ENCODE measurements at places on chromosomes 3 and 15. TPM values are rescaled to one million over a fixed set of nuclear protein-coding genes. Genes with fewer than 3 reads are reported as not detected.
A peak's percentile ranks its signal among the peaks of the same experiment; 100 is the strongest.

DNA sequence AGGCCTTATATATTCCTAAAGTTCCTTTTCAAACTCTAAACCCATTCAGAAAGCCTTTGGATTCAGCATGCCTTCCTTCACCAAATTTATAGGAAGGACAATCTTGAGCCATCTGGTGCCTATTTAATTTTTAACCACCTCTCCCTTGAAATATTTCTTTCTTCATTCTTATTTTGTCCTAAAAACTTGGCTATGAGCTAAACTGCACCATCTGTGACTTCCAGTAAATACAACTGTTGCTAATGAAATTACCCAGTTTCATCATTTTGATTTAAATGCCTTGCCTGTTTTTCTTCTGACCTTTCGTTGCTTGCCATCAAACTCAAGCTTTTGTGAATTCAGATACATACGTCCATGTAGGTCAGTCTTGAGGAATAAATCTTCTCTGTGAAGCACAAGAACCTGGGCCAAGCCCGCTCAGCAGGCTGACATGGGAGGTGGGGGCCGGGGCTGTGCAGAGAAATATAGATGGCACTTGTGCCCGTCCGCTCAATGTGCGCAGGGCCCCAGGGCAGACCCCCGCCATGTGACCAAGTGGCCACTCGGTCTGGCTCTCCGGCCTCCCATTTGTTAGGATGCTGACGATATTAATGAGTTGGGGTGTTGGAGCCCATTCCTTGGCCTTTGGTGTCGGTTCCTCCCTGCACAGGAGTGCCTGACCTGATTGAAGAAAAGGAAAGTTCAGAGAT is 335.9 kb downstream of the VPS13C start:
- no peaks in the 10 kb centered on the region for H3K36me3 ChIP-seq
- H3K4me3 ChIP-seq: no peak overlapping the region
- no peak for DNase-seq
- no peaks in the 10 kb centered on the region for H3K4me1 ChIP-seq
- no peak overlapping the region for H3K27ac ChIP-seq

DNA sequence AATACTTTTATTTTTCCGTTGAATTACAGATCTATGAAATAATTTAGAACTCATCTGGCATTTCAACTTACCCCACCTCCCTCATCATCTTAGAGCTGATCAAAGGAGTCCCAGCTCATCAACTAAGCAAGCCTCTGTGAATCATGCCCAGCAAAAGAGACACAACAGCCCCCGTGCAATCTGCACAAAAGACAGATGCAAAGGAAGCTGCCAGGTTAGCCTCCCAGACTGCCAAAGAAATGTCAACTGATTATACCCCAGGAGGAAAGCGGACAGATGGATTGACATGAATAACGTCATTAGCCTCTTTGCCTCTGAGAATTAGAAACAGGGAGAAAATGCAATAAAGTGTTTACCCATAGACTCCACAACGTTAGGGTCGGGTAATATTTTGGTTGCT is 75.0 kb downstream of the GABRB3 start:
- DNase-seq: no peak
- no peak overlapping the region for H3K27ac ChIP-seq
- no peaks in the 10 kb centered on the region for H3K36me3 ChIP-seq
- H3K27me3 ChIP-seq: no peaks in the 10 kb centered on the region
- H3K4me3 ChIP-seq: no peak overlapping the region
- no peaks in the 10 kb centered on the region for H3K4me1 ChIP-seq

- H3K4me1 ChIP-seq: peaks cover 21% of the 10 kb centered on the region
- no peak overlapping the region for H3K27ac ChIP-seq
- no peak for DNase-seq
- H3K27me3 ChIP-seq: no peaks in the 10 kb centered on the region
Measured at GRCh38 chr3:64681015-64681414, 6.8 kb downstream of the ADAMTS9 start.

- H3K4me1 ChIP-seq: peaks cover 88% of the 10 kb centered on the region
- H3K4me3 ChIP-seq: no peak overlapping the region
- no peaks in the 10 kb centered on the region for H3K27me3 ChIP-seq
- H3K36me3 ChIP-seq: no peaks in the 10 kb centered on the region
- peak overlapping the region; percentile 51 for H3K27ac ChIP-seq
Measured at GRCh38 chr15:98658831-98659699, 10.7 kb downstream of the IGF1R start.

DNA sequence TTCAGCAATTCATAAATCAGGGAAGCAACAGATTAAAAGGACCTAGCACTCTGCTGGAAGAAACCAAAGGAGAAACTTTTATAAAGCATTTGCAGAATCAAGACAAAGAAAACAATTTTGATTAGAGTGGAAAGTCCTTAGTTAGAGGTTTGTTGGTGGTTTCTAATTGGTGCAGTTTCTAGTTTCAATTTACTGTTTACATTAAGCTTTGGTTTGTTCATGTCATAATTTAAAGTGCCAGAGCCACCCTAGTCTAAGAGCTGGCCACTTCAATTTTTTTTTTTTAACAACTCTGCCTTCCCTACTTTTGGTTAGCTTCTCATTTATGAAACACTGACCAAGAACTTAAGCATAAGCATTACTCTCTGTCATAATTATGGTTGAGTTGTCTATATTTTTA is 1428.2 kb upstream of the GBE1 start:
- no peaks in the 10 kb centered on the region for H3K4me1 ChIP-seq
- no peak for DNase-seq
- H3K4me3 ChIP-seq: no peak overlapping the region
- no peak overlapping the region for H3K27ac ChIP-seq

GRCh38 chr3:178255315-178255714 is 280.9 kb upstream of the KCNMB2 start:
- no peaks in the 10 kb centered on the region for H3K27me3 ChIP-seq
- no peak for DNase-seq
- H3K27ac ChIP-seq: no peak overlapping the region

DNA sequence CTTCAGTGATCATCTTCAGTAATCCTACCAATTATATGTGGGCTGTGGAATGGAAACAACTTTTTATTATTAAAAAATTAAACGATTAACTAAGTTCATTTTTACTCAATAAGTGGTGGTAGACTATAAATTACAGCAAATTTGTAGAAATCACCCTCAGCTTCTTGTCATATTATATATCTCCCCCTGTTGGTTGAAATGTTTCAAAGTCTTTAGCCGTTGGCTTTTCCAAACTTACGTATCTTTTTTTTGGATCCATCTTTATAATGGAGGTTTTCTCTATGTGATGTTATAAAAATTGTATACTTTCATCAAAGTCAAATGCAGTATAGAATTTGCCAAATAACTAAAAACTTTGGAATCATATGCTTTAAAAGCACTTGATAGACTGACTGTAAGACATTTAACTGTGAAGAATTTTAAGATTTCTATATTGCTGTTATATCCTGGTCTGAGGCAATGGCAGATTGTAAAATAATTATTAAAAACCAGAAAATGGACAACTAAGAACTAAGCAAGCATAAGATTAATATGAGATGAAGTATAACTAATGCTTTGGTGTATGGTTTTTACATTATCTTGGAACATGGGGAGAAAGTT is 44.7 kb downstream of the ATP11B start:
- H3K4me1 ChIP-seq: no peaks in the 10 kb centered on the region
- DNase-seq: no peak
- no peak overlapping the region for H3K4me3 ChIP-seq
- peaks cover 77% of the 10 kb centered on the region for H3K36me3 ChIP-seq
- no peak overlapping the region for H3K27ac ChIP-seq

DNA sequence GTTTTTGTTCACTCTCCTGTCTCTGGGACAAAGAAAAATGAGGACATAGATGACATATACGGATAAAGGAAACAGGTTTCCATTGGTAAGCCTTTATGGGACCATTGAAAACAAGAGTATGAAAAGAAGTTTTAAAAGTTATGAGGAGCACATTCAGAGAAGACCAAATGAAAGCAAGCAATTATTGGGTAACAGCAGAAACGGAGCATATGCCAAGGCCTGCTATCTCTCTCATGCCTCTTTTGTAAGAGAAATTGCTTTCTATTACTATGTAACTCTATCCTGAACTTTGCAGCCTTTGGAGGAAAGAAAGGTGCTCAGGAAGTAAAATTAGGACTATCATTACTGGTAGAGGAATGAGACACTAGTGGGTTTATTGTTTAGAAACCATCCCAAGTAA is 14.9 kb upstream of the DPH6 start:
- no peak for DNase-seq
- no peak overlapping the region for H3K4me3 ChIP-seq
- no peaks in the 10 kb centered on the region for H3K4me1 ChIP-seq
- no peak overlapping the region for H3K27ac ChIP-seq
- no peaks in the 10 kb centered on the region for H3K36me3 ChIP-seq
- H3K27me3 ChIP-seq: no peaks in the 10 kb centered on the region

- H3K4me1 ChIP-seq: peaks cover 40% of the 10 kb centered on the region
- DNase-seq: no peak
- H3K27me3 ChIP-seq: no peaks in the 10 kb centered on the region
- H3K27ac ChIP-seq: no peak overlapping the region
Measured at GRCh38 chr15:84755736-84756527, 7.5 kb downstream of the ZNF592 start.

- no peak overlapping the region for H3K4me3 ChIP-seq
- peaks cover 76% of the 10 kb centered on the region for H3K4me1 ChIP-seq
- DNase-seq: no peak
- peak overlapping the region; percentile 21 for H3K27ac ChIP-seq
- no peaks in the 10 kb centered on the region for H3K36me3 ChIP-seq
- no peaks in the 10 kb centered on the region for H3K27me3 ChIP-seq
Measured at GRCh38 chr15:67101911-67102598, 36.7 kb downstream of the SMAD3 start.

GRCh38 chr3:152499791-152500385 is 231.2 kb downstream of the MBNL1 start:
- no peaks in the 10 kb centered on the region for H3K4me1 ChIP-seq
- DNase-seq: no peak
- H3K27ac ChIP-seq: no peak overlapping the region
- no peak overlapping the region for H3K4me3 ChIP-seq
- H3K27me3 ChIP-seq: no peaks in the 10 kb centered on the region

DNA sequence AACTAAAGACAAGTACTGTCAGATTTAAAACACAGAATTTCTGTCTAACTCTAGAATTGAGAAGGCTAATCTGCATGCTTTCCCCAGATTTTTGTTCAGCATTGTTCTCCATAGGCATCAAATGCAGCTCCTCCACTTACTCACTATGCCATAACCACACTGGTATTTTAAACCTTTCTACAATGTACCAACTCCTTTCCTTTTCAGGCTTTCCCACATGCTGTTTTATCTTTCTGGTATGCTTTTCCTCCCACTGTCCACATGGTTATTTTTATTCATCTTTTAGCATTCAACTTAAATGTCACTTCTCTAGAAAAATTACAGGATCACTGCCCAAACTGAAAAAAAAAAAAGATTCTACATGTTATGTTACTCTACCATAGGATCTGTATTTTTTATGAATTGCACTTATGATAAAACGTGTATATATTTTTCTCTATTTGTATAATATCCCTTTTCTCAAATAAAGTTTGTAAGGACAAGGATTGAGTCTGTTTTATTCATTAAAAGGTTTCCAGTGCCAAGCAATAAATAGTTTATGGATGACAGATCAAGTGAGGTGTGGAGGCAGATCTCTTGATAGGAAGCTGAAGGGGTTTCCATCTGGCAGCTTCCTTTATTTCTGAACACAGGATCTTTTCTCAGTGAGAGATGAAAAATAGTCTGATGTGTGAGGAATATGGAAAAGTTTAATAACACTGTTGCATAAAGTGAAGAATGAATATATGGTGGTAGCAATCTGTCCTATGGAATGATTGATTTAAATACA is 1064.5 kb downstream of the ZPLD1 start:
- no peak overlapping the region for H3K27ac ChIP-seq
- DNase-seq: no peak
- no peak overlapping the region for H3K4me3 ChIP-seq
- H3K36me3 ChIP-seq: no peaks in the 10 kb centered on the region
- no peaks in the 10 kb centered on the region for H3K27me3 ChIP-seq
- peaks cover 11% of the 10 kb centered on the region for H3K4me1 ChIP-seq

DNA sequence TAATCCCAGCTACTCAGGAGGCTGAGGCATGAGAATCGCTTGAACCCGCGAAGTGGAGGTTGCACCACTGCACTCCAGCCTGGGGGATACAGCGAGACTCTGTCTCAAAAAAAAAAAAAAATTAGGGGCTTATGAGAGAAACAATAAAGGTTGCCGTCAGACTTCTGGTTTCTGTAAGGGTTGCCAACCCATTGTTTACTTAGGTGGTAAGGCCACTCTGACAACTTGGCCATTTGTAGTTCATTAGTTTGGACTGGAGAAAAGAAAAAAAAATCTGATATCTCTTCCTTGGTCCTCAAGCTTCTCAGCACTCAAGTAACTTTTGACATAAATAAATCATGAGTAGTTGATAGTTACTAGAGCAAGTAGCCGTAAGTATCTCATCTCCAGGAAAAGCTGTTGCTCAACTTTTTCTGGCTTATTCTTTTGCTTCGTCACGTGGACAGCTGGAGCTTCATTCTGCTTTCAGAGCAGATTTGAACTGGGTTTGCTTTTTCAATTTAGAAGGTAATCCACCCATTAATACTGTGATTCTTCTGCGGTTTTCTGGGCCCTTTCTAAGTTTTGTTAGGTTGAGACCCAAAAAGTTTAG is 9.4 kb downstream of the SNX1 start:
- no peaks in the 10 kb centered on the region for H3K27me3 ChIP-seq
- no peak overlapping the region for H3K4me3 ChIP-seq
- DNase-seq: peak; percentile 70
- no peaks in the 10 kb centered on the region for H3K36me3 ChIP-seq
- peak overlapping the region; percentile 60 for H3K27ac ChIP-seq

DNA sequence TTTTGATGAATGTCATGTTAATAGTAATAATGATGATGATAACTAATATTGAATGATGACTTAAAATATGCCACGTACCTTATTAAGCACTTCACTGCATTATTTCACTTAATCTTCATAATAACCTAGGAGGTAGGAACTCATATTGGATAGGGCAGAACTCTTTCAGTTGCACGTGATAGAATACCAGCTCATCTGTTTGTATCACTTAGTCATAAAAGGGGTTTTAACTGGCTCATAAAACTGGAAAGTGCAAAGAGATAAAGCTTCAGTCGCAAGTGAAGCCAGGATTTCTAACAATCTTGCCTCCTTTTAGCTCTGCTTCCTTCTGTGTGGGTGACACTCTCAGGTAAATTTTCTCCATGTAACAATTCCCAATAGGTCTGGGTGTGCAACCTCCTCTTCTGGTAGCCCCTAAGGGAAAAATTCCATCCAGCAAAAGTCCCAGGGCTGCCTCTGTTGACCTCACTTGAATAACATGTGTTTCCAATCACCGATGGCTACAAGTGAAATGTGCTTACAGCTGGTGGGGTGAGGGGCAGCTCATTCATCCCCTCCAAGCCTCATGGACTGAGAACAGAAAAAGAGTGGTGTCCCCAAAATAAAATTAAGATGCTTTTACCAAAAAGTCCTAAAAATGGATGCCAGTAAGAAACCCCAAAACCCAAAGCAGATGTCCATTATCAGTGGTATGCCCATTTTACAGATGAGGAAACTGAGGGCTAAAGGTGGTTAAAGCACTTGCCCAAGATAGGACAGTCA is 9.3 kb downstream of the GXYLT2 start:
- peaks cover 7% of the 10 kb centered on the region for H3K4me1 ChIP-seq
- no peaks in the 10 kb centered on the region for H3K27me3 ChIP-seq
- H3K4me3 ChIP-seq: no peak overlapping the region
- H3K27ac ChIP-seq: no peak overlapping the region

- H3K27ac ChIP-seq: peak overlapping the region; percentile 11
- H3K4me3 ChIP-seq: no peak overlapping the region
- no peaks in the 10 kb centered on the region for H3K27me3 ChIP-seq
- H3K4me1 ChIP-seq: no peaks in the 10 kb centered on the region
Measured at GRCh38 chr3:45029661-45030060, 3.6 kb downstream of the CLEC3B start.

ATP2B2 gene
- 0.36 TPM for total RNA-seq

BCL2A1 gene
- not detected for total RNA-seq

MFAP1 gene
- 13.3 TPM for total RNA-seq

FBXL2 gene
- total RNA-seq: 10.3 TPM

PYGO1 gene
- total RNA-seq: 14.5 TPM

CTXND1 gene
- 0.16 TPM for total RNA-seq

ALDH1A2 gene
- 1.9 TPM for total RNA-seq

CYP1A2 gene
- not detected for total RNA-seq

GOLGA8G gene
- not detected for total RNA-seq
